ENCODE measurements at places on chromosomes 1 and 21.

GRCh38 chr21:38920631-38921398, 115.1 kb downstream of the ETS2 start:
- DNase-seq: no peak

DNA sequence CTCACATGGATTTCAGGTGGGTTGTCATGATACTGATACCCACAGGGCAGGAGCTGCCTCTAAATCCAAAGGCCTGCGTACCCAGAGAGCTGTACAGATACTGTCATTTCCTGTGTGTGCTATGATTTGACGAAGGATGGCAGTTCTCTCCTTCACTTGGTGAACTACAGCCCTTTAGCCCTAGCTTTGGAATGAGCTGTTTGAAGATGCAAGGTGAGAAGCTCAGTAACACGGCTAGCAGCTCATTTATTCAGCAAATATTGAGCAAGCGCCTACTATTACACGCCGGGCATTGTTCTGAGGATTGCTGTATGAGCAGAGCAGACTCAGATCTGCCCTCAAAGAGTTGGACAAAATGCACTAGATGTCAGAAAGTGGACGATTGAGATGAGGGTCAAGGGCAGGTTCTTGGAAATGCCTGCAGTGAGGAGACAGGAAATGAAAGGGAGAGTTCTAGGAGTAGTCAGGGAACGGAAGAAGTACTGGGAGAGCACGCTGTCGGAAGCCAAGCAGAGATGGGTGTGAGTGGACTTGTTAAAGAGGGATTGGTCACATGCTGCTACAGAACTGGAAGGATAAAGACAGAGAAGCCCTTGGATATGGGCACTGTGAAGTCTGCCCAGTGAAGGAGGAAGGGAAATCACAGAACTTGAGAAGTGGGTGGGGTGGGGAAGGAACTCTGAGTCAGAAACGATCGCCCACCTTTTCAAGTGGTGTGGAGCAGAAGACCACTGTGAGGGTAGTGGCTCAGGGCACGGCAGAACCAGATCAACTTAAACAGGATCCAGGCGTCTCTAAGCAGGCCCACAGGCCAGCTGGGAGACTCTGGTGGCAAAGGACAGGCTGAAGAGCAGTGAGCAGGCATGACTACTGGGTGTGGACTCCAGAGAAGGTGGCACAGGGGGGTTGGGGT, 7.1 kb downstream of the PTGFRN start:
- no peak for DNase-seq

DNA sequence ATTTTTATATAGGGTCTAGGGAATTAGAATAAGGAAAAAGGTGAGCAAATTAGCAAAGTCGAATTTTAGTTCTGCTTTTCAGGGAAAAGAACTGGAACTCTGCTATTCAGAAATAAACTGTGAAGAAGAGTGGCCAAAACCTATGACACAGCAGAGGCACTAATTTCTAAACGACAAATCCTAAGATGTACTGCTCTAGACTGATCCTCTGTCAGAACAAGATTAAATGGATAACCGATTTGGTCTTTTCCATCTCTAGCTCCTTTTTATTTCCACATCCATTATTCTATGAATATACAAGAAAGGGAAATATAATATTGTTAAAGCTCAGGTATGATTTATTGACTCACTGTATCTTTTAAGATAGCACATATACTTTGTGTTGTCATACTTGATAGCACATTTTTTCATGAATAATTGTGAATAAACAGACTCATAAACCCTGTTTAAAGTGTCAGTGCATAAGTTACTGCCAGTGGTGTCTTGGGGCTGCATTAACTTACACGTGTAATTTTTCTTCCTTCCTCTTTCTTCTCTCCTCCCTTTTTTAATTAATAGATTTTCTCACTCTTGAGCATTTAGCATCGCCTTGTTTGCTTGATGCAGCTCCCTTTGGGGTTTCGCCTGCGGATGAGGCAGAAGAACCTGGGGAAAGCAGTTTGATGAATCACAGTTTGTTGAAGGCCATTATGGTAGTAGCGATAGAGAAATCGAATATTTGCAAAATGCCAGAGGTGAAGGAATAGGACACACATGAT, 496.6 kb downstream of the ADGRL2 start:
- DNase-seq: no peak

- no peak for DNase-seq
These were observed 37.8 kb downstream of the SGIP1 start for GRCh38 chr1:66571789-66572188.

Data from fibroblast of the conjunctiva (primary cell).